ENCODE measurements at places on chromosomes 7 and 10.

DNA sequence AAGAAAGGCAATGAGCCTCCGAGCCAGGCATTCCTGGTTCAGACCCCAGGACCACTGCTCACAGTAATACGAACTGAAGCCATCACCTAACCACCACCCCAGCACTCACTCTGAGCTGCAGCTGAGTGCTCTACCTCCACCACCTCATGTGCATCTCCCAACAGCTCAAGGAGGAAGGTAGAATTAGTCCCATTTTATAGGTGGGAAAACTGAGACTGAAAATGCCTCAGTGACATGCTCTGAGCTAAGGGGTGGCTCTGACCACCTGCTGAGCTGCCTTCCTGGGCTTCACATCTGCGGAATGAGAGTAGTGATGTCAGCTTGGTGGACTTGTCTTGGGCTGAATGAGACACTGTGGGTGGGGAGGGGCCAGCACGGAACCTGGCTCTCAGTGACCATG is 159.7 kb upstream of the UNC5B start:
- no peak for DNase-seq

- DNase-seq: no peak
These were observed 91.6 kb downstream of the ETV1 start for GRCh38 chr7:13897819-13898218.

DNA sequence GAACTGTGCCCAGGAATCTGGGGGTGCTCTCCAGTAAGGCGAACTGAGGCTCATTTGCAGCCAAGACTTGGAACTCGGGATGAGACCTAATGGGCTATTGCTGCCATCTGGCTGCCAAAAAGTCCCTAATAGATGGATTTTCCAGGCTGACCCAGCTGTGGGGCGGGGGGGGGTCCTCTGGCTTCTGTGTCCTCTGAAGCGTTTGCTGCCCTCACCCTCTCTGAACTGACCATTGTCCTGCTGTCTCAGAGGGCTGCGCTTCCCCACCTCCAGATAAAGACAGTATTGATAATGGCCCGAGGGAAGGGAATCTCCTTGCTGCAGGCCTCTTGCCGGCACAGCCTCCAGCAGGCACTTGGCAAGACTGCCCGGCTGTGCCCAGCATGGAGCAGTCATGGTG is 46.6 kb downstream of the CLEC2L start:
- no peak for DNase-seq

- no peak for DNase-seq
These were observed 167.1 kb upstream of the TRIM24 start for GRCh38 chr7:138292951-138293350.

DNA sequence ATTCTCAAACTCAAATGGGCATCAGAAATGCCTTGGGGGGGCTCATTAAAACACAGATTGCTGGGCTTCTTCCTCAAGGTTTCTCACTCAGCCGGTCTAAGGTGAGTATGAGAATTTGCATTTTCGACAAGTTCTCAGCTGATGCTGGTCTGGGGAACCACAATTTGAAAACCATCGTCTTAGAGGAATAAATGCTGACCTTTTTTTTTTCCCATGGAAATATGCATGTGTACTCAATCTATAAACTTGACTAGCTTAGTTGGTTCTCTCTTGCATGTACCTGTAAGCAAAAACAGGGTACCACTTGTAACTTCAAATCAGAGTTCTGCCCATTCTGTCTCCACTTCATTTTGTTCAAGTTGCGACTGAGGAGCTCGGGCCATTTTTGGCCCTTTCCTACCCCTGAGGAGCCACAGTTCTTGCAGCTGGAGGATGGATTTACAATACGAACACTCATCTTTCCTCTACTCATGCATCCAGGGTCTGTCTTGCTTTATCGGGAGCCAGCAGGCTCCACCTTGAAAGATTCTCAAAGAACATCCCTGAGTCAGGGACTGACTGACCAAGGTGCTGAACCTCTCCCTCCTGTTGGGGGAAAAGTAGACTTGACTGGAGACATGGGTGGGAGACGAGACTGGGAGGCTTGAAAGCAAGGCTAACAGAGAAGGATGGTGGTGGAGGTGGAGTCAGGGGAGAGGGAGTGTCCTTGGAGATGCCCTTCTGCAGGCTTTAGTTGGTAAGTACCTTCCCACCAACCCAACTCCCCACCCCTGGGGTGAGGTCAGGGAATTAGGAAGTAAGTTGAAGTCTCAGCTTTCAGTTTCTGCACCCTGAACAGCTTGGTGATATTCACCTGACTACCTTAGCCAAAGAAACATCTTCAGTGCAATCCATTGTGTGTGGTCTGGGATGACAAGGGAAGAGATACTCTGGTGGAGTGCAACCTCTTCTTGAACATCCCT is 3.7 kb upstream of the MAPK8 start:
- DNase-seq: no peak

GRCh38 chr7:114293289-114294012 is 121.2 kb upstream of the FOXP2 start:
- no peak for DNase-seq

DNA sequence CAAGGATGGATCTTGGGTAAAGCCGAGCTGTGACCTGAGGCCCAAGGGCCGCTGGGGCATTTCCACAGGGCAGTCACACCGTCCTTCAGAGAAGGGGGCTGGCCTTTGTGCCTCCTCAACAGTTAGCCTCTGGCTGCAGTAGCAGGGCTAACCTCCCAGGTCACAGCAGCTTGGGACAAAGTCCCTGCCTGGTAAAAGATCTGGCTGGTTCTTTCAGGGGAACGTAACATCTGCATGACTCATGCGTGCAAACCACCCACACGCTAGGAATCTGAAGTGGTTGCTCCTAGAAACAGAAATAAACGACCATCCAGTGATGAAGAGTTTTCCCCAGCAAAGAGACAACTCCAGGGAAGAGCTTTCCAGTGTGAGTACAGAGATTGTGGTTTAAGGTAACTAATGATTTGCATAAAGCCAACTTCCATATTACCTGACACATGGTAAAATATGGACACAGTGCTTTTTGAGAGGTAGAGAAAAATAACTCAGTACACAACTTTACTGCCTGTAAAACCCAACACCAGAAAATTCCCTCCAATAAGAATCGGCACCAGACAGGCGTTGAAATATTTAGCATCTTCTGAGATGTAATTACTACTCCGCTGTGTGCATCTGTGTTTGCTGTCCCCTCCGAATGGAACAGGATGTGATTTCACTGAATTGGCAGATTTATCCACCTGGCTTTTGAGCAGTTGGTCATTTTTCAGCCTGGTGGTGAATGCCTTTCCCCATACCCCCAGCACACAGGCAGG is 84.9 kb upstream of the ADRB1 start:
- peak; percentile 90 for DNase-seq

- DNase-seq: no peak
These were observed 92.6 kb upstream of the HECTD2 start for GRCh38 chr10:91317541-91317940.

DNA sequence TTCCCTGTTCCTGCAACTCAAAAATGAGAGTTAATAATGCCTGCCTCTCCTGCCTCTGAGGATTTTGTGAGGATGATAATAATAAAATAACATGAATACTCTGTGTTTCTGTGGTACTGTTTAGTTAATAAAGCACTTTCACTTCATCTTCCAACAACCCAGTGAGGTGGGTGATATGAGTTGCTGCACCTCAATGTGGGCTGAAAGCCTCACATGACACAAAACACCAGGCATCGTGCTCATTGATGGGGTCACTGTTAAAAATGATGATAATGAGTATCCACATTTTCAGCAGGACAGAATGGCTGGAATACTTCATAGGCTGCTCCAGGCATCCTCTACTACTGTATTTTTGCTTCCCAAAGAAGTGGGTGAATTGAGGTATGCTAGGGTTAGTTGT is 222.8 kb upstream of the NRP1 start:
- no peak for DNase-seq

- no peak for DNase-seq
These were observed 995.4 kb upstream of the LRRN3 start for GRCh38 chr7:110095372-110096052.

GRCh38 chr7:74476626-74477025 is 22.9 kb downstream of the GTF2IRD1 start:
- DNase-seq: no peak

DNA sequence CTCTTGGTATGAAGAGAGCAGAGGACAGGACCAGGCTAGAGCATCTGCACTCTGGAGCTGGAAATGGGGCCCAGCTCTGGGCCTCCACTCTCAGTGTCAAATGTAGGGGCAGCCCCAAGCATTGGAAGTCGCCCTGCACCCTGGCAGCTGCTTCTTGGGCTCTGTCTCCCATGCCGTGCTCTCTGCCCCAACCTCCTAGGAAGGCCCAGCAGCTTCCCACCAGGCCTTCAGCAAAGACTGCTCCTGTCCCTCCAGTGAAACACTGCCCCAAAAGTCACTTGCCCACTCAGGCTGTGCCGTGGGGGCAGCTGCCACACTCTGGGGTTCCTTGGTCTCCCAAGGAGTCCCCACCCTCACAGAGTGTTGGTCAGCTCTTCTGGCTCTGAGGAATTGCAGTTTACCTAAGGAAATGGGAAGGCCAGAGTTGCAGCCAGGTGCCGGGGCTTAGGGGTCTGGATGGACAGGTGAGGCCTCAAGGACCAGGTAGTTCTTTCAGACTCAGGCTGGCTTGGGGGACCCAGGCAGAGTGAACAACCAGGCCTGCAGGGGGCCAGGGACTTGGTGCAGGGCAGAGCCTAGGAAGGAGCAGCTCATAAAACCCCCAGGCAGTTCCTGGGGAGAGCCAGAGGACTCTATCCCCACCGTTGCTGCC is 9.4 kb upstream of the OPN4 start:
- no peak for DNase-seq

GRCh38 chr10:29959586-29959985 is 99.8 kb downstream of the JCAD start:
- no peak for DNase-seq

GRCh38 chr10:34323192-34323591 is 491.9 kb downstream of the PARD3 start:
- DNase-seq: no peak

GRCh38 chr7:155972651-155973390 is 160.6 kb upstream of the SHH start:
- DNase-seq: no peak

- DNase-seq: peak; percentile 57
These were observed 59.8 kb downstream of the RAMP3 start for GRCh38 chr7:45217358-45217757.

GRCh38 chr7:97693586-97693985 is 38.3 kb upstream of the TAC1 start:
- DNase-seq: no peak

GRCh38 chr7:17912536-17913235 is 27.6 kb downstream of the SNX13 start:
- DNase-seq: no peak

DNA sequence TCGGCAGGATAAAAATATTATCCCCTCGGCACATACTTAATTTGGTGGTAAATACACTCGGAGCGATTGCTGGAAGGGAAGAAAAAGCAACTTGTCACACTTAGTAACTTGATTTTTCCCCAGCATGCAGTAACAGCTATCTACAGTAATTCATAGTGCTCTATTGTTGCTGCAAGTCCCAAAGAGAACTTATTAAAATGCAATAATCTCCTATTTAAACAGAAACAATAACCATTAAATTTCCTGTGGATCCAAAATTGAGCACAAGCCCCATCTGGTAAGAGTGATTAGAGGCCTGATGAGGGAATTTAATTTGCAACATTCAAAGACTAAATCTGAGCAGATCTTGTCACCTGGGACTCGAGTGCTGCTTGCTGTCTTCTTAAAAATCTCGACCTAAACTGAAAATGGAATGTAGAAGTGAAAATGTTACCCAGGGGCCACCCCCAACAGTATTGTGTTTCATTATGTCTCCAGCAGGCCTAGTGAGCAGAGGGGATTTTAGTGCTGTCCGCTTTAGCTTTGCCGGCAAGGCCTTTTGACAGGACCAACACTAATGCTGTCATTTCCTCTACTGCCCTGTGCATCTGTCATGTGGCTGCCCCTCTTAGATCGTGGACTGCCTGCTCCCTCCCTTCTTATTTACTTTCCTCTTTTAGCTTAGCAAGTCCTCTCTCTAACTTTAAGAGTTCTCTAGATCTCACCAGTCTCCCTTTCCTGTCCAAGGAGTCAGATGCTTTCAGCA is 639.7 kb downstream of the AUTS2 start:
- DNase-seq: no peak

GRCh38 chr7:91814189-91814588 is 66.3 kb downstream of the MTERF1 start:
- DNase-seq: no peak

DNA sequence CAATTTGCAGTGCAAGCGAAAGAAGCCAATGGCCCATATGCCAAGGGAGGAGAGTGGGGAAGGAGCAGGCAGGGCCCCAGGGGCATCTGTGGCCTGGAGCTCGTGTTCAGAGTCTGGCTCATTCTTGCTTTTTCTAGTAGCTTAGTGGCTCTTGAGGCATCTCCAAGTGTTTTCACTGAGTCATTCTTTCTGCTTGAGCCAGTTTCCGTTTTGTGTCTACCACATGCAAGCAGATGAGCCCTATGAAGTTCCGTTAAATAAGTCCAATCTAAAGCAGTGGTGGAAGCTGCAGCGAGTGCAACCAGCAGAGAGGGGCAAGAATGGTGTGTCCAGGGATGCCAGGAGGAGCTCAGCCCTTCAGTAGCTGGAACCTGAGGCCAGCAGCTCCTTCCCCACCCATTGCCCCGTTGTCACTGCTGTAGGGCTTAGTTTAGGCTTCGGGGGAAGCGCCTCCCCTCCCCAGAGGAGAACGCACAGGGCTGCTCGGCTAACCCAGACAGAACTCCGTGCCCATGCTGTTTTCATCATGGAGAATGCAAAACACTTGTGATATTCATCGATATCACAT is 57.4 kb upstream of the EBF3 start:
- no peak for DNase-seq

- DNase-seq: no peak
These were observed 56.2 kb downstream of the COL17A1 start for GRCh38 chr10:104029521-104029860.

GRCh38 chr7:104174798-104175197 is 33.0 kb downstream of the ORC5 start:
- no peak for DNase-seq

DNA sequence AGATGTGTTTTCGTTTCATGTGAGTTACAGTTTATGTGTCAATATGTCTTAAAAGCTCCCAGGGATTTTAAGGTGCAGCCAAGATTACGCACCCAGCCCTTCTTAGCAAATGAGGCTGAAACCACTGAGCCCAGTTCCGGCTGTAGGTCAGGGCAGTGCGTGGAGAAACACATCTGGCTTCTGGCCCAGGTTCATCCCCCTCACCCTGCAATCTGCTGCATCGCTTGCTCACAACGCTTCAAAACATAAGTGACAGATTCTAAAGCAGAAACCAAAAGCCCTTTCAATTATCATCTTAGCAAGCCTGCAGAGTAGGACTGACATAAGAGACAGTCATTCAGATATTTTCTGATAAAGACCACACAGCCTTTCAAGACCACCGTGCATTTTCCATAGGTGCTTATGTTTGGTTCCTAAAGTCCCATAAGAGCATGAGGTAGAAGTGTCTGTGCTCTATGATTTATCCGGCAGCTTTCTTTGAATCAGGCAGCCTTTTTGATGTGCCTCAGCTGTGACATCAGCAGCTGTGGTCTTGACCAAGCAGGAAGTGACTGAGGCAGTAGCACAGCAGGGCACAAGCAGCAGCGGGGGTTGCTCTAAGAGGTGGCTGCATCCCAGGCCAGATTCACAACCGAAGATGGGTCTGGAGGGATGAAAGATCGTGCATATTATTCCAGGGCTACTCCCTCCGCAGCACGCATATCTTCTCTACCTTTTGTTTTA is 72.1 kb upstream of the LYZL2 start:
- DNase-seq: peak; percentile 57

- DNase-seq: no peak
These were observed 93.4 kb upstream of the INHBA start for GRCh38 chr7:41796331-41796730.

GRCh38 chr7:7681936-7682329 is 36.5 kb downstream of the RPA3 start:
- no peak for DNase-seq

GRCh38 chr7:74627661-74628411 is 29.7 kb upstream of the GTF2I start:
- DNase-seq: no peak

All from A549 (cell line).